Activated effector memory CD4-positive, alpha-beta T cell treated with Interleukin-2 at 50 U/mL for 16 hours (primary cell): ENCODE measurements at places on chromosomes 12 and 14.

DNA sequence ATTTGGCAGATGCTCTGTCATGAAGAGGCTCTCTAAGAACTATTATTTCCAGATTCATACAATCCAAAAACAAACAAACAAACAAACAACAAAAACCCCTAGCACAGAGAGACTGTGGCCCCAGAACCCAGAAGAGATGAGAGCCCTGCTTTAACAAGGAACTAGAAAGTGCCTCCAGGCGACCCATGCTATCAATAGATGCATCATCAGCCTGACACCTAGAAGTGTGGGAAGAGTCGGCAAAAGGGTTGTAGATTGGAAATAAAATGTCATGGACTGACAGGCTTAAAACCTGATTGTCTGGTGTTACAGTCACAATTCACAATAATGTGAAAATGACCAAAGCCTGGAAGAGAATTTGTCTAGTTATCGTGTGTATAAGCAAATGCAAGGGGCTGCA is 50.6 kb upstream of the FLRT2 start:
- no peak for DNase-seq

- no peak for DNase-seq
These were observed 153.9 kb downstream of the ACSS3 start for GRCh38 chr12:81231574-81232368.

- DNase-seq = no peak
These were observed 86.6 kb upstream of the FRMD6 start for GRCh38 chr14:51564986-51565604.

DNA sequence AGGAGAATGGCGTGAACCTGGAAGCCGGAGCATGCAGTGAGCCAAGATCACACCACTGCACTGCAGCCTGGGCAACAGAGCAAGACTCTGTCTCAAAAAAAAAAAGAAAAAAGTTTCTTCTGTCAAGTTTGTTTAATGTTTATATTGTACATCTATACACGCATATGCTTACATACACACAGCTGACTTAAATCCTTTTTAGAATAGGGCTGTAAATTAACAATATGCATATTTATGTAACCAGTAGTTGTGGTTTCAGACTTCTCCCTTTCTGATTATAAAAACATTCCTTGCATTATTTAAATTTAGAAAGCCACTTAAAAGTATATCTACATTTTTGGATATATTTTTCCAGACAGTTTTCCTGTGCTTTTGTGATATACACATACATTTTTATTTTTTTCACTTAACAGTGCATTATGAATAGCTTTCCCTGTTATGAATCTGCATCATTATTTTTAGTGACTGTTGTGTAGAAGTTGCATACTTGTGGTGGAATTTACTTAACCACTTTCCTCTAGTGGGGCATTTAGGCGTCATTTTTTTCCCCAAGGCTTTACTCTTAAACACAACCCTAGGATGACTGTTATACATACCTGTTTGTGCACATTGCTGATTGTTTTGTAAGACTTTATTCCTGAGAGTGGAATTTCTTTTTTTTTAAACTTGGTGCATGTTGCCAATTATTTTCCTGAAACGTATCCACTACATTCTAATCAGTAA is 29.4 kb downstream of the POLR3B start:
- no peak for DNase-seq

DNA sequence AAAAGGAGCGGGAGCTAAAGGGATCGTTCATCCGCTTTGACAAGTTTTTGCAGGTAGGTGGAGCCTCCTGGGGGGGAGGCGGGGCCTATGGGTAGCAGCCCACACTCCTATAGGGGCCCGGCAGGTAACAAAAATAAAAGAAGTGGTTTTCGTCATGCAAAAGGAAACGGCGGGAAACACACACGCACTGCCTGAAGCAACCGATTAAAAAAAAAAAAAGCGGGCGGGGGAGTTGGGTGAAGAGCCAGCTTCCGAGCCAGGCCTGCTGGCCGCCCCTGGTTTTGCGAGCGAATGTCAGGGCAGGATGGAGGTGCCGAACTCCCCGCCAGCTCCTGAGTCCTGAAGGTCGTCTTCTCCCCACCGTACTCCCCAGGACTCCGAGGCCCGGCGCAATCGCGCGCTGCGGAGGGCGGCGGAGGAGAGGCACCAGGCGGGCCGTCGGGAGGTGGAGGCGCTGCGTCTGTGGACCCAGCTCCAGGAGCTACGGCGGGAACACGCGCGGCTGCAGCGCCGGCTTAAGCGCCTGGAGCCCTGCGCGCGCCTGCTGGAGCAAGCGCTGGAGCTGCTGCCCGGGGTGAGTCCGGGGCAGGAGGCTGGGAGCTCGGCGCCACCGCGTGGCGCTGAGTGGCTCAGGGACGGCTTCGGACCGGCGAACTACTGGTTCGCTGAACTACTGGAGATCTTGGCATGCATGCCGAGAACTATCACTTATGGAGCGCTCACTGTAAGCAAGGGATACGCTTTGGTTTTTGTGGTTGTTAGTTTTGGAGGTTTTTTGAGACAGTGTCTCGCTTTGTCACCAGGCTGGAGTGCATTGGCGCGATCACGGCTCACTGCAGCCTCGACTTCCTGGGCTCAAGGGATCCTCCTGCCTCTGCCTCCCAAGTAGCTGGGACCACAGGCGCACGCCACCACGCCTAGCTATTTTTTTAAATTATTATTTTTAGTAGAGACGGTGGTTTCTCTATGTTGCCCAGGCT is 3.6 kb downstream of the CFAP73 start:
- DNase-seq = peak; percentile 43

DNA sequence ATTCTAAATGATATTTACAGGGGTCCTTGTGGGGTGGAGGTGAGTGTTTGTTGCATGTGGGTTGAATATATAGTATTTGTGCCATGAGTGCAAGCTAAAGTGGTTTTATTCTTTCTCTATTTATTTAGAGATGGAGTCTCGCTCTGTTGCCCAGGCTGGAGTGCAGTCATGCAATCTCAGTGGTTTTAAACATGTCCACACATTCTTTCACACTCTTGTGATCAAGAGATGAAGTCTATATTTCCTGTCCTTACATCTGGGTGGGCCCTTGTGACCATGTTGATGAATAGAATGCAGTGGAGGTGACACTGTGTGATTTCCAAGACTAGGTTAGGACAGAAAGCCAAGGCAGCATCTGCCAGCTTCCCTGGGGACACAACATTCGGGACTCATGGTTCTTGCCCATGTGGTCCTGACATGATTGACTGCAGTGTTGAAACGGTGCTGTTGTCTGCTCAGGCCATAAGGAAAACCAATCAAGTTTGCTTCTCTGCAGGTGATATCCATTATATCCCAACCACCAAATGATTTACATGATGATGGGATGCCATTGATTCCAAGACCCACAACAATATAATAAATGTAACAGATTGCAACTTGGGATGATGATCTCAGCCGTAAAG is 172.6 kb downstream of the SUDS3 start:
- no peak for DNase-seq

- no peak for DNase-seq
These were observed 37.3 kb downstream of the LTBP2 start for GRCh38 chr14:74574706-74575105.

GRCh38 chr14:99684410-99684934 is 374 bp downstream of the CYP46A1 start:
- no peak for DNase-seq

DNA sequence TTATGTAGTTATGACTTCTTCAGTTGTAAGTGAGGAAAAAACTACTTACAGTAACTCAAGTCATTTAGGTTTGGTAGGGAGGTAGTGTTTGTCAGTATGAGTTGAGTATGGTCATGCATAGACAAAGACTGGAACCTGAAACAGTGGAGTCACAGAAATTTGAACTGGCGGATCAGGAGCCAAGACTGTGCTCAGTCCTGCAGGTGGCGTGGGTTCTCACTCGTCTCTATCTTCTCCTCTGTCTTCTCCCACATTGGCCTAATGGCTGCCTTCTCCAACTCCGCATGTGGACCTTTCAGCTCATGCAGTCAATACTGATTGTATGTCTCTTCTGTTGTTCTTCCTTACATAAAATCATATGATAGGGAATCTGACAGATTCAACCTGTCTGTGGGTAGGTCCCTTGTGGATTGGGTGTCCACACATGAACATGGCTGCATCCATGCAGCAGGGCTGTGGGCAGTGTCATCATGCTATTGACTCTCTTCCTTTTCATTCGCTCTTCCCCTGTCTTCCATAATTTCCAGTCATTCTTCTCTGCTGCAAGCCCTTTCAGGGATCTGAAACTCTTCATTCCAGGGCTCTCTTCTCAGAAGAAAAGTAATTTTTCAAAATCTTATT is 78.8 kb upstream of the NEDD1 start:
- DNase-seq = no peak

- no peak for DNase-seq
These were observed 11.5 kb upstream of the PRKAG1 start for GRCh38 chr12:49030119-49030518.

DNA sequence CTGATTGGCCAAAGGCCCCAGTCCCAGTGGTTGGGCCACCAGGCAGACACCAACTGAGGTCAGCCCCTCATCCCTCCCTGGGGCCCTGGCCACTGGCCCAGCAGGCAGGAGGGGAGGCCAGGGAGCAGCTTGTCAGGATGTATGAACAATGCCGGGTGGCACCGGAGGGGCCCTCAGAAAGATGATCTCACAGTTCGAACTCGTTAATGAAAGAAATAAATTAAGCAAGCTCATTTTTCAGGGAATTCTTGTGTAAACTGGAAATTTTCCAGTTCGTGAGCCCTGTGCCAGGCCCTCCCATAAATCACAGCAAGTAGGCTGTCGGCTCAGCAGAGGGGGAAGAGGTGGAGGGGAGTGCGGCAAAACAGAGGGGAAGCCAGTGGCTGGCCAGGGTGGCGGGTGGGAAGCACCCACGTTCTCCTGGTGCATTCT is 177.0 kb upstream of the VASH1 start:
- no peak for DNase-seq

GRCh38 chr12:34345801-34346200 is 323.5 kb downstream of the ALG10 start:
- no peak for DNase-seq

DNA sequence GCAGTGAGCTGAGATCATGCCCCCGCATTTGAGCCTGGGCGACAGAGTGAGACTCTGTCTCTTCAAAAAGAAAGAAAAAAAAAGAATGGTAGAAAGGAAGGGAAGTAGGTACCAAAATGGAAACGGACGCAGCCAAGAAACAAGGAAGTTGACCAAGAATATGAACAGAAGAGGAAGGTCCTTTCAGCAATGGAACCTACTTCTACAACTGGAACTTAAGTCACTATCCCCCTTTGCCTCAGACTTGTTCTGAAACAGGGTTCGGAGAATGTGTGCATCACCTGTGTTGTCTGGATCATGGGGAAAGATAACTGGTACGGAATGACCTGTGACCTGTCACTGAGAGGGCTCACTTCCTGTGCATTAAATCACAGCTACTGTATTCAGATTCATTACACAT is 43.9 kb upstream of the RNASE1 start:
- no peak for DNase-seq

- no peak for DNase-seq
These were observed 368.7 kb downstream of the NELL2 start for GRCh38 chr12:44507461-44507860.

GRCh38 chr12:132364348-132364902 is 35.0 kb upstream of the GALNT9 start:
- DNase-seq = no peak

DNA sequence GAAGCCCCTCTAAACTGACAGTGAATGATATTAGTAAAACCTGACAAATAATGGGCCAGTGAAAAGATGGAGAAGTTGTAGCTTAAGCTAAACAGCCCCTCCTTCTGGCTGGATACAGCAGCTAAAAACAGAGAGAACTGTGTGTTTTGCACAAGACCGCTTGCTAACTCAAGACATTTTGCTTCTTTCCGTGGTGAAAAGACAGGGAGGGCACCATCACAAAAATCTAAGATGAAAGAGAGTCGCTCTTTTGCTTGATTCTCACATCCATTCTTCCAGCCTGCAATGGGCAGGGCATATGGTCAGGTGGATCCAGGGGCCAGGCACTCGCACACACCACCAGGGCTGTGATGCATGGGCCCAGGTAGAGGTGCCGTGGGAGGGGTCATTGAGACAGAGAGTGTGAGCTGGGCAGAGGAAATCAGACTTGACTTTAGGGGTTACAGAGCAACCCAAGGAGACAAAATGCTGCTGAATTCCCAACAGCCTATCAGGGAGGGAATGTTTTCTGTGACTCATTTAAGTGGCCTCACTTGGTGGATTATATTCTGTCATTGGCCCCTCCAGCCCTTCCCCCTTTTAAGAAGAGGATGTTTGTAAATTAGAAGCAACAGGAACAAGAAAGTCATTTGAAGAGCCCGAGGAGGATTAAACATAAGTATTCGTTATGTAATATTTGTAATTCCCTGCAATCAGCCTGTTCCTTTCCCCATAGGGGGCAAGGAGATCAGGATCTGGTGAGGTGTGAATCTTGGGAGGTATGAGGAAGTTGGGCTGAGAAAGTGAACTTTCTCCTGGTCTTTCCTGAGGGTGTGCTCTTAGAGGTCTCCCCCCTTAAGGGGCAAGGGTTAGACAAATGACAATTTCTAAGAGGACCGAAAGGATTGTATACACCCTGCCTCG is 12.3 kb downstream of the EMP1 start:
- no peak for DNase-seq
